ENCODE measurements at places on chromosomes 5 and 9.

DNA sequence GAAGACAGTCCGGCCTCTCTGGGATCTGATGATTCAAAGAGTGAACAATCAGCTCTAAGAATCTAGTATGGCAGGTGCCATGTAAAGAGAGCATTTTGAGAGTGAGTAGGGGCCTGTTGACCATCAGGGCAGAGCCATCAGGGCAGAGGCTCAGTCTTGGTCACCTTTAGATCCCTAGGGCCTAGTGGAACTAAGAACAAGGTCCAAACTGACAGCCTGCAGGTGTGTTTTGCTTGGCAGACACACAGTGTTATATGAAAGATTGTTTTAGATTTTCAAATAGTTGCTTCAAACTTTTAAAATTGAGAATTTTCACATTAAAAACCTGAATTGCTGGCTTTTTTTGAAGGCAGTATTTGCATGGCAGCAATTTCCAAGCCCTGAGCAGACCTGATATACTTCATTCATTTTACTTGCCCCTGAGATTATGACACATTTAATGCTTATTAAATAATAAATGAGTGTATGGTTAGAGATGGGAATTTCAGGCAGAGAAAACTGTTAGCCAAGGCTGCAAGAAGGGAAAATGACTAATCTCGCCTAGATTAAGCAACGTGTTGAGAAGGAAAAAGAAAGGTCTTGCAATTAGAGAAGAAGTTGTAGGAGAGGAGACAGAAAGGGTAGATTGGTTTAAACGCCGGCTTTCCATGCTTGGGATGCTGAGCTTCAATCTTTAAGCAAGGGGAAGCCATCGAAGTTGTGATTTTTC, 279.6 kb downstream of the ARRDC3 start:
- DNase-seq: no peak

- DNase-seq: peak; percentile 43
Measured at GRCh38 chr5:68994645-68995044, 99.2 kb upstream of the SLC30A5 start.

- DNase-seq: no peak
Measured at GRCh38 chr5:100841358-100842076, 61.6 kb downstream of the ST8SIA4 start.

DNA sequence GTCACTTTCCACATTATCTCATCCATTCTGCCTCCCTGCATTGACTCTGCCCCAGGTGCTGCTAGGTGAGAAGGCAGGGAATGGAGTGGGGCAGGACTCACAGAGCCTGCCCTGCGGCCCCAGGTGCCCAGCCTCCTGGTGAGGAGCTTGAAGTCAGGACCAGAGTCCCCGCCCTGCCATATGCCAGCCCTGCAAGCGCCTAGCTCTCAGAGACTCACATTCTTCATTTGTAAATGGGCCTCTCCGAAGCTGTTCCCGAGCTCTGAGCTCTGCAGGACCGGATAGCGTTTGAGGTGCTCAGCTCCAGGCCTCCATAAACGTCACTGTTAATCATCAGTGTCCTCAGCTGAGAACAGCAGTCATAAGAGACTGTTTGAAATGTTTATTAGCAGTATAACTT, 75.1 kb upstream of the STXBP1 start:
- no peak for DNase-seq

GRCh38 chr9:7671847-7672246, 127.7 kb downstream of the DMAC1 start:
- DNase-seq: no peak

All from GM13977 (cell line).